ENCODE measurements at places on chromosomes 6 and 20.

- no peak for DNase-seq
Measured at GRCh38 chr6:42694586-42694985, 27.8 kb downstream of the PRPH2 start.

- no peak for DNase-seq
Measured at GRCh38 chr6:5592886-5593519, 331.7 kb downstream of the FARS2 start.

GRCh38 chr20:52859156-52859876 is 112.8 kb upstream of the TSHZ2 start:
- DNase-seq, result no peak

DNA sequence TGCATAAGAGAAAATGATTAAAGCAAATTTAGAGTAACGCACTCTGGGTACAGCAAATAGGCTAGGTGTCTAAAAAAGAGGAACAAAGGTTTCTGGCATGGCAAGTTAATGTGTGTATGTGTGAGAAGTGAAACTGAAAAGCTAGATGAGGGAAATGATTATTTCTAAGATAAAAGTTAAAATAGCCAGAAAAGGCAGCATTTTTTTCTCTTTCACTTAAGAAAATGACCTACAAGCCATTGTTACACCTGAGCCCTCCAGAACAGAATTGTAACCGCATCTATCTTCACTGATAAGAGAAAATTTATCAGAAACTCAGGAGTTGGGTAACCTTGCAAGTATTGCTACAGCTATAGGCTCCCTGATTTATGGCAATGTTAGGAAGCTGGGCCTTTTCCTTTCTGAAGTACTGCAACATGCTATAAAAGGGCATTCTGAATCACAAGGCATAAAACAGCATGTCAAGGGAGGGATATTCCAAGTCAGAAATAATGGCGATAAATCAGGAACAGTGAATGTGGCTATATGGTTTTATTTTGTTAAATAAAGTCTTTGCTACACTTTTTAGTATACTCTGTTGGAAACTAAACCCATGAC is 395.3 kb downstream of the TBC1D32 start:
- DNase-seq, result no peak

DNA sequence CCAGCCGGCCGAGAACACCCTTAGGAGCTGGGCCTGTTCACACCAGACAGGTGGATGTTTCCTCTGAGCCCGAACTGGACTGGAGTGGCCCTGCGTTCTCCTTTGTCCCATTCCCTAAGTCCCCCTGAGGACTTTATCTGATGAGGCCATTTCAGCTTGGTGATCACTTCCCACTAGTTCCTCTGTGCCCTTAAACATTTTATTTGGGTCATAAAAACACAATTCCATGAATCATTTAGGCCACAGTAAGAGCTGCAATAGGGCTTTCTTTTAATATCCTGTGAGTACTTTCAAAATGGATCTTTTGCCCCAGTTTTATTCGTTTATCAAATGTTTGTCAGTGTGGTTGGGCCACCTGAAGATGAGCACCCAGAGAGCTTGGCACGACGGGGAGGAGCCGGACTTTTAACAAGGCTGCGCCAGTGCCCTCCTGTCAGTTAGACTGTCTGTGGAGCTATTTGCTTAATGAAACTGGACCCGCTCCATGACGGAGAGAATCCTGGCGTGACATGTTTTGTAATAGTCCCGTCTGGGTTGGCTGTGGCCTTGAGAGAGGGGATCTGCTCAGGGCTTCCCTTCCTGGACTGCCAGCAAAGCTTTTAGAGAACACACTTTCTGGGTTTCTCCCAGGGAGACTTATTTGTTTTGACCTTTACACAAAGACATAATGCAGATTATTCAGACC is 53.5 kb downstream of the ZDHHC14 start:
- DNase-seq, result no peak

DNA sequence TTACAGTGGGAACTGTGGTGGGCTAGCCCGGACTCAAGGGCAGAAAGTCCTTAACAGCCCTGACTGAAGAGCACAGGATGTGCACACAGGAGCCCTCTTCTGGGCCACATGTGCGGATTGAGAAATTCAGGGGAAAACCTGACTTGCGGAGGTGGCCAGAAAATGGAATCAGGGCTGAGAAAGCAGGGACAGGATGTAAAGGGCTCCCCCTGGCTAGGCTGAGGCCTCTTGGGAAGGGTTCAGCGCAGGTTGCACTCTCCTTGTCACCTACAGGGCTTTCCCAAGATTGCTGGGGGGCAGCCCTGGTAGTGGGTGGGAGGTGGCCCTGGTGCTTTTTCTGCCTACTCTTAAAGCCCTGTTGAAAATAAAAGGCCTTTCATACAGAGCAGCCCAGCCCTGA is 251.2 kb downstream of the SLC24A3 start:
- DNase-seq, result no peak

- no peak for DNase-seq
Measured at GRCh38 chr6:120852293-120852849, 481.9 kb downstream of the TBC1D32 start.

- DNase-seq, result no peak
Measured at GRCh38 chr6:50862176-50862575, 43.5 kb downstream of the TFAP2B start.

GRCh38 chr6:33692760-33693158 is 18.7 kb downstream of the UQCC2 start:
- peak; percentile 57 for DNase-seq

DNA sequence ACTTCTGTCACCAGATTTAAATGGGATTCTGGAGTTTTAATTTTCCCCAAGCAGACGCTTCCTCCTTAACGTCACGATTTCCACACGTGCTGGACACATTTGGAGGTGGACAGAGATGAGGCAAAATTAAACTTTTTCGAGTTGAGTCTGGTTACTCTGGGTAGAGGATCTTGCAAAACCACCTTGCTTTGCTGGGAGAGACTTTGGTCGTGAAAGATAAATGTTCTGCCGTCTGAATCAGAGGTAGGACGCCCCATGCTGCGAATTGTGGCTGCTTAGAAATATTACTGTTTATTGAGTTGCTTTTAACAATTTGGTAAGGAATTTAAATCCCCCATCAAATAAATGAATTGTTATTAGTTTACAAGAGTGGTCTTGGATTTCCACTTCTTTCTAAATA is 46.8 kb downstream of the CTCFL start:
- no peak for DNase-seq

- no peak for DNase-seq
Measured at GRCh38 chr6:122548281-122548680, 61.9 kb upstream of the PKIB start.

- DNase-seq, result no peak
Measured at GRCh38 chr20:58150772-58151171, 77.7 kb downstream of the ANKRD60 start.

DNA sequence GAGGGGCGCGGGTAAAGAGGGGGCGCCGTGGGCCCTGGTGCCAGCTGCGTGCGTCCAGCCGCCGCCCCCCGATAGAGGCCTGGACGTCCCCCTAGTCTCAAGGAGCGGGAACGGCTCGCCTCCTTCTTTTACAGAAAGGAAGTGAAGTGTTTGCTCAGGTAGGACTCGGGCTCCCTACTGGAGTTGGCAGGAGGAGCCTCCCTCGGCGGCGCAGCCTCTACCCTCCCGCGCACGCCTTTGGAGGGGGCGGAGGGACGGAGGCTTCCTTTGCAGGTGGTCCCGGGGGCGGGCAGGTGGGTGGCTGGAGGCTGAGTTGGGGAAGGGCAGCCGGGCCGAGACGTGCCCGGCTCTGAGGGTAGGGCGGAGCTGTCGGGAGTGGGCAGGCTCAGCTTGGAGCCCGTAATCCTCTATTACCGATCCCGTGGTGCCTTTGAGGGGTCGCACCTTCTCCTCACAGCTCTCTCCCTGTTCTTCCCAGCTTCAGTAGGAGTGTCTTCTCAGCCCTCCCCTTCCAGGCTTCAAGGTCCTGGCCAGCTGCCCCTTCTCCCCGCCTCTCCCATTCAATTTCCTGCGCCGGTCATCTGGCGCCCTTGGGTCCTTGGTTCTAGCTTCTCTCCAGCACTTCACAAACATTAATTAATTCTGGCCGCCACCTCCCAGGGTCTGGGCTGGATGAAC is 728 bp downstream of the ITPR3 start:
- no peak for DNase-seq

DNA sequence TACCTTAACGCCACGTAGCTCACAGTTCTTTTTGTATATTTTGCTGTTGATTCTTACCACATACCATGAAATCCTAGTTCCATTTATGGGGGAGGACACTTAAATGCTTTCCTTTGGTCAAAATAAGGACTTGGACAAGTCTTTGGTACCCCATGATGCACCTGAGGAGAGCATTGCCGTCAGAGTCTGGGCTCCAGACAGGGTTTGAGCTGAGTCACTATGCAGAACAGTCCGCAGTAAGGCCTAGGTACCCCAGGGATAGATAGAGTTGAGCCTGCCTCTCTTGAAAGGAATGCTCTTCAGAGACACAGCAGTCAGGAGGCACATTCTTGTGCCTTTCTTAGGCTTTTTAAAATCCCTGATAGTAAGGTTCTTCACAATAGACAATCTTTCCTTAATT is 6.0 kb downstream of the PARD6B start:
- no peak for DNase-seq

DNA sequence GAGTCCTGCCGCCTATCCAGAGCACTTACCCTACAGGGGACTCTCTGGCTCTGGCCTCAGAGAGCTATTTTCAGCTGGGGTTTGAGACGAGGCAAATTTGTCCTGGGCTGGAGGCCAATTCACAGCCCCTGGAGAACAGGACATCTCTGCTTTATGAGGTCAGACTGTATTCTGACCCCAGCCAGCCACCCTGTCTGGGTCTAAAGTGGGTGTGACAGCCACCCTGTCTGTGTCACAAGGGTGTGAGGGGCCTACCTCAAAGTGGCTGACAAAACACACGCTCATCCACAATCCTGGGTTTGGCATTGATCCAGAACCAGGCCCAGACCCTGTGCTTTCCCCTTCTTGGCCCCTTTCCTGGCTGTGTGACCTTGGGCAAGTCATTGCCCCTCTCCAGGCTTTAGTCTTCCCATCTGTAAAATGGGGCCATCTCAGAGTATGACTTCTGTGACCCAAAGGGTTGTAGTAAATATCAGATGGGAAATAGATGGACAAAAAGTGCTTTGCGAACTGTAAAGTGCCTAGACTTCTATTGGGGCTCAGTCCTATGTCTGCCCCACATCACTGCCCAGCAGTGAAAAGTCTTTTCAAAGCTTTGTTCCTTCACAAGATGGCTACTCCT is 44.1 kb upstream of the TGM2 start:
- peak; percentile 72 for DNase-seq

- DNase-seq, result no peak
Measured at GRCh38 chr6:11628562-11628961, 91.0 kb downstream of the TMEM170B start.

DNA sequence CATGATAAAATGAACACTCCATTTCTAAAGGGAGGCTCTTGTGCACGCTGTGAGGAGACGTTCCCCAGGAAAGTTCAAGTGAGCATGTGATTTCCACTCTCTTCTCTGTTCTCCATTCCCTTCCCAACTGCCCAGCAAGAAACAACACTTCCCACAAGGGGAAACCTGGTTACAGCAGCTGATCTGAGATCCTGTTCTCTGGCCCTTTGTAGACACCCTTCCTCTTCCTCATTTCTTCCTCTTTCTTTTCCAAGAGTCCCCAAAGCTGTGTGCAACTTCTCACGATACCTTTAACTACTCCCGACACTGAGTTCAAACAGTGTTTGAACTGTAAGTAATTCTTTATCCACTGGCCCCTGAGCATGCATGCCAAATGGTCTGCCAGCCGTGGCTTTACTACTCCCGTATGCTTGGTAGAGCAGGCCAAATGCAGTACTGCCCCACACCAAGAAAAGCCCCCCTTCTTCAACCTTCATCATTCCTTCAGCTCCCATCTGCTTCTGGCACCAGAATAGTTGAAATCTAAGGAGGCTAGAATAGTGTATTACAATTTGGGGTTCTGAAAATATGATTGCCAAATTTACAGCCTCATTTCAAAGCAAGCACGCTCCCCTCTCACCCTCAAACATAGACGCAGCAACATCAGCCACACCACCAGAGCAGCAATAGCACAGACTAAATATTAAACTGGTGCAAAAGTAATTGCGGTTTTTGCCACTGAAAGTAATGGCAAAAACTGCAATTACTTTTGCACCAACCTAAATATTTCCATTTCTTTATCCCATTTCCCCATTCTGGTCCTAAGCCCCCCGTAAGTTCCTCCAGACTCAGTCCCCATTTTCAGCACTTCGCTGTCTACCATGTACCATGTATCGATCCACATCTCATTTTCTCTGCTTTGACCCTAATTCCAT is 4.3 kb downstream of the HLA-DMB start:
- DNase-seq, result no peak

DNA sequence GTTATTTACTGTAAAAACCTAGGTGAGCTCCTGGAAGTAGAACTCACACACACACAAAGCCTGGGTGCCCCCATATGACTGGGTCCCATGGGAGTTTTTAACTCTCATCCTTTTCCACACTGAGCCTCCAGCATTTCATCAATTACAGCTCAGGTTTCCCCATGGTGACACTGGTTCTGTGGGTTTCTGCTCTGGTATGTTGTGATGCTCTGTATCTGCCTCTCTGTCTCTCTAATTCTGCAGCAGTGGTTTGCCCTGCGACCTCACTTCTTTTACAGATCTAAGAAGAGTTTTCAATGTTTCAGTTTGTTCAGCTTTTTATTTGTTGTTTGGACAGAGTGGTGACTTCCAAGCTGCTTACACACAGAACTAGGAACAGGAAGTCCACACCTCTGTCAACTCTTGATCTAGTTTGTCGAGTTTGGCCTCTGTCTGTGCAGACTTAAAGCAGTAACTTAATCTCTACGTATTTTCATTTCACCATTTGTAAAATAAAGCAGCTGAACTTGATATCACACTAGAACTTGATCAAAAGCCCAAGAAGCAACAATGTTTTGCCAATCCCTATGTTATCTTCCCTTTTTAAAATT is 554.3 kb downstream of the EPHA7 start:
- DNase-seq, result no peak

DNA sequence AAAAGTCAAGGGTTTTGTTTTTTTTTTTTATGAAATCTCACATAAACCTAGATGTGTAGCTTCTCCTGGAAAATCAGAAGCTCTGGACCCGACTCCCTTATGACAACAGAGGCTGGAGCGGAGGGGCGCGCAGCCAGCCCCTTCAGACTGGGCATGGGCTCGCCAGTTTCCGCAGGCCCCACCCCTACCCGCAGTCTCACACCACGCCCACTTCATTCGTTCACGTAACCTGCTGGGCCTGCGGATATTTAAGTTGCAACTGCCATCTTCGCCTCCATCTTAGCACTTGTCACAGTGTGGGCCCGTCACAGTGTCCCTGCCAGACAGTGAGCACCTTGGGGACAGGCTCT is 111.7 kb upstream of the PTPN1 start:
- DNase-seq, result no peak

All from RWPE2 (cell line).